T1000 (cell line): ENCODE measurements at places on chromosomes 7 and 10.
A peak's percentile ranks its signal among the peaks of the same experiment; 100 is the strongest.

DNA sequence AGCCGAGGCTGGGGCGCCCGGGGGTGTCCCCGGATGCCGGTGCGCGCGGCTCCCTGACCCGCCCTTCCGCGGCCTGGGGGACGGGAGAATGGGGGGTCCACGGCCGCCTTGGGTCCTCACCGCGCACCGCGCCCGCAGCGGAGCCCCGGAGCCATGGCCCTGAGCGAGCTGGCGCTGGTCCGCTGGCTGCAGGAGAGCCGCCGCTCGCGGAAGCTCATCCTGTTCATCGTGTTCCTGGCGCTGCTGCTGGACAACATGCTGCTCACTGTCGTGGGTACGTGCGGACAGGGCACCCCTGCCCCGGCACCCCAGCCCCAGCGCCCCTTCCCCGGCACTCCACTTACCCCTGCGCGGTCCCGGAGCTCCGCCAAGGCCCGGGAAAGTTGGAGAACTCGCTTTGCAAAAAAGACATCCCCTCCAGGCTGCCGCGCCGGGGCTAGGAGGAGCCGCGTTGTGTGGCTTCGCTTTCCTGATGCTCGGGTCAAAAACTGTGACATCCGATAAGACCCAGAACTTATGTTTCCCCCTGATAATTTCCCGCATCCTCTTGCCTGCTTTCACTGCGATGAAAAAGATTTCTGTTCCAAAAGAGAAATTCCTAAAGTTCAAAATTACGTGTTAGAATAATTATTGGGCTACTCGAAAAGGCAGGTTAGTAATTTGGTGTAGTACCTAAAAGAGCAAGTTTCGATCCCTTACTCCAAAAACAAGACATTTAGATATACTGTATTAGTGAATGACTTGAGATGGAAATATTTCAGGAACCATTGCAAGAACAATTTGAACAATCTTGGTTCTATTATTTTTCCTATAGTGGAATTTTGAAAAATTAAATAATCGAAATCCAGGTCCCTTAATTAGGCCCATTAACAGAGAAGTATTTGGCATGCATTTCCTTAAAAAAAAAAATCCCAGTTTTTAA is 888 bp downstream of the SLC18A2 start:
- DNase-seq = no peak

DNA sequence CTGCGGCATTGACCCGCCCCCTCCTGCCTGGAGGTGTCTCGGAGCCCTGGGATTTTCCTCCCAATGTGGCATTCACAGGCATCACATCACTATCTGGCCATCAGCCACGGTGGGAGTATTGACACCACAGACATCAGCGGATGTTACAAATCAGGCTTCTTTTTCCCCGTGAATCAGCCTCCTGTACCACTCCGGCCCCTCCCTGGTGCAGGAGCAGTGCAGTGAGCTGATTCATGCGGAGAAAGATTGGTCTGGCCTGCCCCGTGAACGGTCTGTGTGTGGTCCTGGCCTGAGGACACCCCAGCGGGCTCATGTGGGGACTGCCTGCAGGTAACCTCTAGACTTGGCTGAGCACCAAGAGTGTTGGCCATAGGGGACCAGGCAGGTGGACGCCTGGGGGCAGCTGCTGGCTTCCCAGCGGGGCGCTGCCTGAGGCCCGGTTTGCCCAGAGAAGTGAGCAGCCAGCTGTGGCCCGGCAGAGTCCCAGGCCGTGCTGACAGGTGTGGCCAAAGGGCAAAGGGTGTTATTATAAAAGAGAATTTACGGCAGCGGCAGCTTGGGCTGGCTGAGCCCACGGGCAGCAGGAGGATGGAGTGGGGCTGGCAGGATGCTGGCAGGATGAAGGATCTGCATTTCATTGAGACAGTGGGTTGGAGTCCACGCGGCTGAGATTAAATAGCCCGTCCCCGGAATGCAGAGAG is 32.1 kb upstream of the GNA12 start:
- DNase-seq = peak; percentile 43

DNA sequence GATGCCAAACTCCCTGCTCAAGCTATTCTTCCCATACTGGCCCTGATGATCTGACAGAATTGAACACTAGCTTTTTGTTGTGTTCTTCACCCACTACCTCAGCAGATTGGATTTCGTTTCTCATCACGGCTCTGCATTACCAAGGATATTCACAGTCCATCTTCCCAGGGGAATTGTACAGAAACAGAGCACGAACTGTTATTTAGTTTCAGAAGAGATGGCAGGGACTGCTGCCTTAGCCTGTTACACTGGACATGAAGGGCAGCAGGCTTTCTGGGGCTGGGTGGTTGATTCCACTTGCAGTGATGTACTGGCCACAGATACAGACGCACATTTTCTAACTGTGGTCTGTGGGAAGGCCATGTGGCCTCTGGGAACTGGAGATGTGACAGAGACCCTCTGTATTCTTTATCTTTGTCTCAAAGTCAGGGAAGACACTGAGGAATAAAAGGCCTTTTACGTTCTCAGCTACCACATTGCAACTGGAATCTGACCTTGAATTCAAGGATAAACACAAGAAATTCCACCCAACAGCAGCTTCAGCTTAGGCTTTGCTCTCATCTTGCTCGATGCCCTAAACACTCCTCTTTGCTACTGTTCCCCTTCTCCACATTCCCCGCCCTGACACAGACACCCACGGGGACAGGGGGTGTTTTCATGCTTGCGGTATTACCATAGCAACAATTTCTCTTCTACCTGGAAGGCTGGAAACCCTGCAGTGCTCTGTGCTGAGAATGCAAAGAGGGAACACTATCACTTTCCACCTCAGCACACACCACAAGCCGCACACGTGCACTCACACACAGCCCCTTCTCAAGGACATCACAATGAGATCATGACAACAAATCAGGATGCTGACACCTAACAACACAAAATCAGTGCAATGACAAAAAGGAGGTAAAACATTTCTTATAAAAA is 81.7 kb downstream of the RNF216 start:
- no peak for DNase-seq

DNA sequence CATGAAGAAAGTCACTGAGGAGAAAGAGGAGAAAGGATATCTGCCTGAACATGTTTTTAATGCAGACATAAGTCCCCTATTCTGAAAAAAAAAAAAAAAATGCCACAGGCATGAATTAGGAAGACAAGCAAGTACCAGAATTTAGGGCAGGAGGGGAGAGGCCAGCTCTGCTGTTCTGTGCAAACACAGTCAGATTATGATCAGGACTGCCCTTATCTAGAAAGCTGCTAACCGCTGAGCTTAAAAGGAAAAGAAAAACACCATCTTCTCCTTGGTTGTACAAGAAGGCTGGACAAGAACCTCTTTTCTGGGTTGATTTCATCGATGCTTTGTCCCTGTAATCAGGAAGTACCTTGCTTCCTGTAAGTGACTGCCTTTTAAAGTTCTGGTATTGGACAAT is 15.3 kb upstream of the PWWP2B start:
- DNase-seq = no peak

DNA sequence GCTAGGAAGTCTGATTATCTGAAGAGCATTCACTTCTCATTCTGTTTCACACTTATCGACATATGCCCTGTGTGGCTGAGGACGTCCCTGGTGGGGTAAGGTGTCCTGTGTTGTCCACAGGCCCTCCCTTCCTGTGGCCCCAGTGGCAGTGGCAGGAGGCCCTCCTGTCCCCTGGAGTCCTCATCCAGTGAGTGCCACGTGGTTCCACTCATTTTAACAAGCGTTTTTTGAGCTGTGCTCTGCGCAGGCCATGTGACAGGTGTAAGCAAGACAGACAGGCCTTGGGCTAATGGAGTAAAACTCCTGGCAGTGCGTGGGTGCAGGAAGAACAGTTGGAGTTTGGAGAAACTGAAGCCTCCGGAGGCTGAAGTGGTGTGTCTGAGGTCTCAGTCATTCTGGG is 39.3 kb upstream of the PPIF start:
- DNase-seq = no peak

GRCh38 chr10:70368774-70369482 is 13.5 kb downstream of the LRRC20 start:
- no peak for DNase-seq

DNA sequence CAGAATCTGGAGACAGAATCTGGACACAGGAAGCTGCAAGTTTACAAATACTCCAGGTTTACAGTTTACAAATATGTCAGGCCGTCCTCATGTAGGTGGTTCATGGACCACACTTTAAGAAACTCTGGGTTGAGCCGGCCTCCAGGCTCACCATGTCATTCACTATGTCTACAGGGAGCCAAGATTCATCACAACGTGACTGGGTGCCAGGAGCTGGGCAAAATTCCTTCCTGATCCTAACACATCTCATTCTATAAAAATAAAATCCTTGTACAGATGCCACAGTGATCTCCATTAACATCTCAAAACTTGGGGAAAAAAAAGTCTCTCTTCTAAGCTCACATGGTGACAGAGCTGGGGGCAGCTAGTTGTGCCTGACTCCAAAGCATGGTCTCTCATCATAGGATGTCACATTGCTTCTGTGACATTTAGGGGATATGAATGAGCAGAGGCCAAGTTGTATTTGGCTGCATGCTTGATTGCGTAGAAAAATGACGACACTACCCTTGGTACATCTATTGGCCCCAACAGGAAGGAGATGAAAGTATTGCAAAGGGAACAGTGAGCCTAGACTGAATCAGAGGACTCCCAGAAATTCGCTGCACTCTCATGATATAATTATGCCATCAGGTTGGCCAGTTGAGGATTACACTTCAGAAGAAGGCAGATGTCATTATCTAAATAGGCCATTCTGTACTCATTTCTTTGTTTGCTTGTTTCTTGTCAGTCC is 35.9 kb downstream of the MTURN start:
- DNase-seq = no peak

- DNase-seq = no peak
These were observed 17.9 kb upstream of the SGMS1 start for GRCh38 chr10:50641626-50642025.

GRCh38 chr10:7438196-7438986 is 27.6 kb upstream of the SFMBT2 start:
- DNase-seq = no peak

DNA sequence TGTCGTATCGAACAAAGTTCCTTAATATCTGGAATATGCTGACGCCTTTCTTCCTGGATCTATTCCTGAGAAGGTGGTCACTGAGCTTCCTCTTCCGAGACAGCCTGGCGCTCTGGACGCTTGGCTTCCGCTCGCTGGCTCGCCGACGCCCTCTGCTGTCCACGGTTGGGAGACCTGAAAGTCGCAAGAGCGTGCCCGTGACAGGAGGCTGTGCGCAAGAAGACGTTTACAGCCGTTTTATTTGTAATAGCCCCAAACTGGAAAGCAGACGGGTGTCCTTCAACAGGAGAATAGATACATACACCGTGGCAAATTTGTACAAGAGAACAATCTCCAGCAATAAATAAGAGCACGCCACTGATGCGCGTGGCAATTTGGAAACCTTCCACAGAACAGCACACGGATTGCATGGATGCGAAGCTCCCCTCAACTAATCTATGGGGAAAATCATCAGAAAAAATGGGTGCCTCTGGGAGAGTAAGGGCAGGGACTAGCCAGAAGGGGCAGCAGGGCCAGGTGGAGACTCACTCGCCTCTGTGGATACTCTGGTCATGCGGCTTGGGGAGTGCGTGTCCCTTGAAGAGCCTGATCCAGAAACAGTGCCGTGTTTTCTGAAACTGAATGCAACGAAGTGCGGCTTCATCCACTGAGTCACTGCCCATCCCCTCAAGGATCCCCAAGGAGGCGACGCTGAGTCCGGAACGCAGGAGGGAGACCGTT is 41.5 kb upstream of the BNIP3 start:
- no peak for DNase-seq

DNA sequence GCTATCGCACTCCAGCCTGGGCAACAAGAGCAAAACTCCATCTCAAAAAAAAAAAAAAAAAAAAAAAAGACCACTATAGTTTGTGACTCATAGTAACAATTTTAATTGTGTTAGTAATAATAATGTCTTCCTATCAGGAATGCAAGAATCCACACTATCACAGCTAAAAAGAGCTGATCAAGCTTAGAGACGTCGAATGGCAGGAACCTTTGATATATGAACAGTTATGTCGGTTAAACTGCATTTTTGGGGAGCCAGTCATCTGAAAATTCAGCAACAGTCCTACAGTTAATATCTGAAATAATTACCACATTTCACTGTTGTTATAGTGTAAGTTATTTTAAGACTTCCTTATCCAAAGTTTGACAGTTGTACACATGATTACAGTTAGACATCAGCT is 8.8 kb downstream of the PHYH start:
- no peak for DNase-seq

DNA sequence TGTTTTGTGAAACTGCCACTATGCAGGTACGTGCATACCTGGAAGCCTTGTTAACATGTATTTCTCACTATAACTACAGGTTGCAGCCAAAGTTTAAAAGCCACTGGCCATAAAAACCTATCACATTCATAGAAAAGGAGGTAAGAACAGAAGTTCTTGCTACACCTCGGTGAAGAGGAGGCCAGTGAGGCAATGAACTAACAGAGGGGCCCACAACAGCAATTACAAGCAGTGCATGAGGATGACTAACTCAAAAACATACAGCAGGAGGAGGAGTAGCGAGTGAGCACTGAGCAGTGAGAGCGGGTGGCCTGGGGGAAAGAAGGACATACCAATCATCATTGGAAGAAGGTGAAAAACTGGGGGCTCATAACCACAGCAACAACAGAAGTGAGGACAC is 51.6 kb downstream of the NUDCD3 start:
- no peak for DNase-seq

- DNase-seq = no peak
These were observed 51.2 kb downstream of the NPTX2 start for GRCh38 chr7:98668255-98668654.

- no peak for DNase-seq
These were observed 109.5 kb downstream of the ADCY1 start for GRCh38 chr7:45683556-45684148.

DNA sequence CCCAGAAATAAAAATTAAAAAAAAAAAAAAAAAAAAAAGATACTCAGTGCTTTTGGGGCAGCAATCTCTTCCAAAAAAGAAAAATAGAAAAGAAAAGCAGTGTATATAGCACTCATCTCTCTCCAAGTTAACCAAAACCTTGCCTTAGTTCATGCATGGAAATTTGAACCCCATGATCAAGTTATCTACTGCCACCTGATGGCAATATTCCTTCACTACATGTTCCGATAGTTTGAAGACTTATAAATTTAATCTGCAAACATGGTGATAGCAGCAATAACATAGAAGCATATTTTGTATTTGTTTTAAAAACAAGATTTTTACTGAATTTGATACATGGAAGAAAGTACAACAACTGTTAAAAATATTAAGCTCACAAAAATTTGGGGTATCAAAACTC is 48.6 kb upstream of the SLIT1 start:
- no peak for DNase-seq
